ENCODE measurements at places on chromosomes 1 and 21. TPM values are rescaled to one million over a fixed set of nuclear protein-coding genes. Genes with fewer than 3 reads are reported as not detected.

DNA sequence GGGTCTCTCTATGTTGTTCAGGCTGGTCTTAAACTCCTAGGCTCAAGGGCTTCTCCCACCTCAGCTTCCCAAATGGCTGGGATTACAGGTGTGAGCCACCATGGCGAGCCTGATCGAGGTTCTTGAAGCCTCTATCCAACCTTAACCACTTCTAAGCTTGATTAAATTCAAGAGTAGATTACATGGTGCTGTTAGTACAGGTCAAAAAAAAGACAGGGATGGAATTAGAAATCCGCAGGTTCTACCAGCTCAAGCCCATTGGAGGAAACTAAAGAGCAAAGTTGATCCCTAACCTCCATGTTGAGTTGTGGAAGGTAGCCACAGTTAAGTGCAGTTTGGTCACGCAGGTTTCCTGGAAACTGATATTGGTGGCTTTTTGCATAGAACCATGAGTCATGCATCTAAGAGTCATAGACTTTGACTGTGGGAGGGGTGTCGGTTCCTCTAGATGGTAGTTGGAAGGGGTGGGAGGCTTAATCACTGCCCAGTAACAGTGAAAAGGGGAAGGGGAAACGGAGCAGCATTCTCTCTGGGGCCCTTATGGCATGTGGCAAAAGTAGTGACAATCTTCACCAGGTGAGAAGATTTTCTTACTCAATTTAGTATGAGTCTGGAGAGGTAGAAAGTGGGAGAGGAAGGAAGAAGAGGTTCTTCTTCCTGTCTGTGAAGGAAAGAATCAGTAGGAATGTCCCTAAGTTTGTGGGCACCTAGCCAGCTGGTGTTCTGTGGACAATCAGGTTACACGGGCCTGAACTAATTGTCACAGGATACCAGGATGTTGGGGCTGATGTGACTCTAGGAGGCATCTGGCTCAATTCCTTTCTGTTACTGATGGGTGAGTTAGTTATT lies 7.0 kb downstream of the CD53 start:
- peak; percentile 57 for DNase-seq

DNA sequence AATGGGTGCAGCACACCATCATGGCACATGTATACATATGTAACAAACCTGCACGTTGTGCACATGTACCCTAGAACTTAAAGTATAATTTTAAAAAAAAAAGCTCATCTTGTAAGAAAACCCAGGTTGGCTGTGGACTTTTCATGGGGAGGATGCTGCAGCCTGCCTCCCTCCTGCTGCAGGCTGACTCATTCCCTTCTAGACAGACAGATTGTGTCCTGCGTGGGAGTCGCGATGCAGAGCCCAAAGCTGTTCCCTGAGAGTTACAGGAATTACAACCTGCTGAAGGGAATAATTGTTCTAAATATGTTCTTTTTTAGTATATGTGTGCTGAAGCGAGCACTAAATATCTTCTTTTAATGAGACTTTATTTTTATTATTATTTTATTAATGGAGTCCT lies 93.2 kb downstream of the TBX19 start:
- DNase-seq = no peak

GRCh38 chr1:81452693-81453366 lies 347.9 kb upstream of the ADGRL2 start:
- no peak for DNase-seq

- no peak for DNase-seq
Measured at GRCh38 chr1:55129194-55129728, 85.9 kb downstream of the USP24 start.

DNA sequence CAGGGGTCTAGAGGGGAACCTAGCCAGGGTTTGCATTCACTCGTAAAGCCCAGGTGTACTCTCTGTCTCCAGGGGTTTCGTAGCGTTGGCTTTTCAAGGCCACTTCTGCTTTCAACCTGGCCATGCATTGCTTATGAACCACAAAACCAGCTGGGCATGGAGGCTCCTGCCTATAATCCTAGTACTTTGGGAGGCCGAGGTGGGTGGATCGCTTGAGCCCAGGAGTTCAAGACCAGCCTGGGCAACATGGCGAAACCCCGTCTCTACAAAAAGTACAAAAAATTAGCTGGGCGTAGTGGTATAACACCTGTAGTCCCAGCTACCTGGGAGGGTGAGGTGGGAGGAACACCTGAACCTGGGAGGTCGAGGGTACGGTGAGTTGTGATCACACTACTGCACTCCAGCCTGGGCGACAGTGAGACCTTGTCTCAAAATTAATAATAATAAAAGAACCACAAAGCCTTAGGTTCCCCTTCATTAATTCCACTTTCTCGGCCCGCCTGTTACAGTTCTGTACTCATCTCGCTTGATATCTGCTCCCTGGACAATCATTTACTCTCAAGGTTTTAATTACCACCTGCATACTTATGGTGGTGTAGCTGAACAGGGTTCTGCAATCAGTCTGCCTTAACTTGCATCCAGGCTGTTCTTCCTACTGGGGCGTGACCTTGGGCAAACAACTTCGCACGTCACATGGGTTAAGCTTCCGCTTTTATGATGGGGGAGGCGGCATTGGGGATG lies 6.1 kb downstream of the SLC16A4 start:
- no peak for DNase-seq

GRCh38 chr1:36573445-36573844 lies 90.7 kb upstream of the CSF3R start:
- no peak for DNase-seq

ZNF593OS gene
- total RNA-seq = not detected

NOS1AP gene
- 0.13 TPM for total RNA-seq

RAD54L gene
- 32.8 TPM for total RNA-seq

RAB25 gene
- total RNA-seq = 0.63 TPM
